ENCODE measurements at places on chromosomes 7 and 10.

DNA sequence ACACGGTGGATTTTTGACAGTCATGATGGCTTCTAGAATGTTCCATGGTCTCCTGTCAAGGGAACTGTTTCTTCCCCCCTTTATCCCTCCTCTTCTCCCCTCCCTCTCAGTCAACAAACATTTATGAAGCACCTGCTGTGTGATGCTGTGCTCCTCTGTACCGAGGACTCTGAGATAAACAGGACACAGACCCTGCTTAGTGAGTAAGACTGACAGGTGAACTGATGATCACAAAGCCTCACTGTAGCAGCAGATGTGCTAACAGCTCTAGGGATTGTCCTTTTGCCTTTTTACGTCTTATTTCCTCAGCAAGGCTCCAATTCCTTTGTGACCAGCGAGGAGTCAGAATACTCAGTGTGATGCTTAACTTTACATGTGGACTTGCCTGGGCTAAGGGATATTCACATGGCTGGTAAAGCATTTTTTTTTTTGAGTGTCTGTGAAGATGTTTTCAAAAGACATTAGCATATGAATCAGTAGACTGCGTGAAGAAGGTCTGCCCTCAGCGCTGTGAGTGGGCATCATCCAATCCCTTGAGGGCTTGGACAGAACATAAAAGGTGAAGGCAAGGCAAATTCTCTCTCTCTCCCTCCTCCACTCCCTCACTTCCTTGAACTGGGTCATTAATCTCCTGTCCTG lies 170.1 kb downstream of the ADRA2A start:
- DNase-seq: no peak

- DNase-seq: peak; percentile 75
These were observed 26.5 kb downstream of the LMTK2 start for GRCh38 chr7:98133181-98133580.

- no peak for DNase-seq
These were observed 478.3 kb downstream of the TNS3 start for GRCh38 chr7:47103498-47104205.

GRCh38 chr7:47502240-47502877 lies 79.6 kb downstream of the TNS3 start:
- no peak for DNase-seq

DNA sequence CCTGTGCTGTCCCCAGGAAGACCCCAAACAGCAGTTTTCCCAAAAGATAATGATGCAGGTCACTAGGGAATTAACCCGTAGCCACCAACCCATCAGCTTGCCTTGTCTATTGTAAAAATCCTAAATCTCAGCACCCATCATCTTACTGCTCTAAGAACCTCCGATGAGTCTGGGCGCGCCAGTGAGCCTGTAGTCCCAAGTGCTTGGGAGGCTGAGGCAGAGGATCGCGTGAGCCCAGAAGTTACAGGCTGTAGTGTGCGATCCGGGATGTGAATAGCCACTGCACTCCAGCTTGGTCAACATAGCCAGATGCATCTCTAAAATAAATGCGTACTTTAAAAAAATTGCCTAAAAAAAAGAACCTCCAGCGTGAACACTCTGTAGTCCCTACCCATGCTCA lies 951 bp downstream of the AS3MT start:
- DNase-seq: no peak

- no peak for DNase-seq
These were observed 622.0 kb upstream of the PFKP start for GRCh38 chr10:2445370-2445769.

GRCh38 chr7:44784364-44784763 lies 12.1 kb upstream of the PPIA start:
- no peak for DNase-seq

- no peak for DNase-seq
These were observed 188.1 kb upstream of the PDE1C start for GRCh38 chr7:32258265-32258664.

GRCh38 chr10:21506351-21506750 lies 19.1 kb downstream of the SKIDA1 start:
- no peak for DNase-seq

- DNase-seq: no peak
These were observed 18.8 kb upstream of the ABCB5 start for GRCh38 chr7:20596653-20597052.

DNA sequence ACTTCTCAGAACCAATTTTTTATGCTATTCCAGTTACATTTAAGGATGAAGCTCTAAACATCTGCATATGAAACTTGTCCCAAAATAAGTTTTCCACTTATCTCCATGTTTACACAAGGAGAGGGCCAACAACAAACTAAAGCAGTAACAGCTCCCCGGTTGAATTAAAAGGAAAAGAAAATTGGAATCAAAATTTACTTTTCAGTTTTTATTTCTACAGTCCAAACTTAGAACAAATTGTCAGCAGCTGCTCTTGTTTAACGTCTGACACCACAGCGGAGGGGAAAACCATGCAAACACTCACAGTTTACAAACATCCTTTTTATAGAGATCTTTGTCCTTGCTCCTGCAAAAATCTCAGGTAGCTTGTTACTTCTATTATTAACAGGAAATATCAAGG lies 101.3 kb downstream of the COL28A1 start:
- DNase-seq: no peak

DNA sequence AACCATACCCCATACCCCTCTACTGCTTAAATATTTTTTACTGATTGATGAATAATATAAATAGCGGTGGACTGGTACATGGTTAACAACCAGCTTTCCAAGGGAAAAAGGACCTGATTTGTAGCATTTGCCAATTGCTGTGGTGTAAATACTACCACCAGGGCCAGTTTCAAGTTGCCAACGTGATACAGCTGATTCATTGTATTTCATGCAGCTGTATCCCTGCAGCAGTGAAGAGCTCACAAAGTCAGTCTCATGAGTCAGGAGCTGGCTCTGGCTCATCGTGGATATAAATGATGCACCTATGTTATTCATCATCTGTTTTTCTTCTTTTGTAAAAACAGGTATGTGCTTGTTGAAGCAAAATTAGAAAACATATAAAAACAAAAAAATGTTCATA lies 15.2 kb downstream of the CALML5 start:
- no peak for DNase-seq

DNA sequence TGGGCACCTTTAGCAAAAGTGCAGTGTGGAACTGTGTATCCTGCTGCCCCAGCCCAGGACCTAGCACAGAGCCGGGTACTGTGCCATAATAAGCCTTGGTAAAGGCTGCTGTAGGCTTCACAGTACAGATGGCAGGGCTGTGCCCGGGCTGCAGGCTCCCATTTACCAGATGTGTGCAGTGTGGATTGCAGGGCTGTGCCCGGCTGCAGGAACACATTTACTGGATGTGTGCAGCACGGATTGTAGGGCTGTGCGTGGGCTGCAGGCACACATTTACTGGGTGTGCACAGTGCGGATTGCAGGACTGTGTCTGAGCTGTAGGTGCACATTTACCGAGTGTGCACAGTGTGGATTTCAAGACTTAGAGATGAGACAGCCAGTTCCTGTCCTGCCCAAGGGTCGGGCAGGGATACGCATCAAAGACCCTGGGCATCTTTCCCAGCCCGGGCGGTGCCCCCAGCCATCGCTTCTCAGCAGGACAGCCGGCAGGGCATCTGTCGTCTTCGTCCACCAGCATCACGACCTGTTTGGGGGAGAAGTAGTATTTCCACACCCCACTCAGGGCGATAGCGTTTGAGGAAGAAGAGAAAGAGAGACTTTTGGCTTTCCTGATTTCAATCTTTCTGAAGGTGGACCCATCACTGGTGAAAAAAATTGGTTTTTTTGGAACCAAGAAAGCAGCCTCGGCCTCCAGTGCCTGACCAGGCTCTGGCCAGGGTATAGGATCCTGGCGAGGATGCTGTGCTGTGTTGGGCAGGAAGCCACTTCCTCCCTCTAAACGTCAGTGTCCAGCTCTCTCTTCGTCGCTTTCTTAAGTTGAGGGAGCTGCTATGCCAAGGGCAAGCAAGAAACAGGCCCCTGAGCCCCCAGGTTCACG lies 180.8 kb downstream of the CUX1 start:
- no peak for DNase-seq

- no peak for DNase-seq
These were observed 53.5 kb downstream of the ABLIM1 start for GRCh38 chr10:114604357-114605130.
